ENCODE measurements at places on chromosomes 2 and 18.

DNA sequence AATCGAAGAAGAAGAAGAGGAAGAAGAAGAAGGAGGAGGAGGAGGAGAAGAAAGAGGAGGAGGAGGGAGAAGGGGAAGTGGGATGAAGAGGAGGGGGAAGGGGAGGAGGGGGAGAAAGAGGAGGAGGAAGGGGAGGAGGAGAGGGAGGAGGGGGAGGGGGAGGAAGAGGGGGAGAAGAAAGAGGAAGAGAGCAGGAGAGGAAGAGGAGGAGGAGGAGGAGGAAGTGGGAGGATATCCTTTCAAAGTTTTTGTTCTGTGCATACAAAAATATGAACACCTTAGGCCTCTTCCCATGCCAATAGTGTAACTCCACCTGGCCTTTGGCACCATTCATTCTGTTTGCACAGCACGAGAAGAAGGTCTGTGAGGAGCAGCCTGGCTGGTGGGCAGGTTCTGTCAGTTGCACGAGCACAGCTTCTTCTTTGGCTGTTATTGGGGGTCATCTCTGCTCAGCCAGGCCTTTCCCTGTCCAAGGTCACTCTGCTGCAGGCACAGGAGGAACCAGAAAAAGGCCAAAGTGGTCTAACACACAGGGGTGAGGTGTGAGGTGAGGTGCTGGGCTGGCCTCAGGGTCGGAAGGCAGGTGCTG lies 25.8 kb upstream of the PLB1 start:
- DNase-seq: no peak

DNA sequence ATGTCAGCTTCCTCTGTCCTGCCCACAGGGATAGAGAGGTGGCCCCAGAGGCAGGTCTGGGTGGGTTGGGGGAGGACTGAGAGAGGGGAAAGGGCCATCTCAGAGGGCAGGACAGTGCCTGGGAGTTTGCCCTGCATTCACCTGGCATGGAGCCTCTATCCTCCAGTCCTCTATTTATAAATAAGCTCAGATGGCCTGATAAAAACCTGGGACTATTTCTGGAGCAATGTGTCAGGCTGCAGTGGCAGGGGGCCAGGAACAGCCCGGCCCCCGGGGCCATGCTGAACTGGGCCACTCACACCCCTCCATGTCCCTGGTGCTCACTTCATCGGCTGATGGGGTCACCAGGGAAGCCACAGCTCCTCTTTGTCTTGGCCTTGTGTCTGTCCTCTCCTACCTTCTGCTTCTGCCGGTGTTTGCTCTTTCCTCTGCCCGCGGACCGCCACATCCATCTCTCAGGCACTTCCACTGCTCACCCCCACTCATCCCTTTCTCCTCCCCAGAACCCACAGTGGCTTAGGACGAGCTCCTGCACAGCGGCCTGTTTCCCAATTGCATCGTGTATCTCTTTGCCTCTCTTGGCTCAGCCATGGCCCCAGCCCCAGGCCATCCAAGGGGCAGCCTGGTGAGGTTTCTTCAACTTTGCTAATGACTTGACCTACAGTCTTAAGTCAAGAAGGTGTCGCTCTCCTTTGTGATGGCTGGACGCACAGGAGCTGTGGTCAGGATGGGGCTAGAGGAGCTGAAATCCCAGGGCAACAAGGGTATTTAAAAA lies 38.8 kb downstream of the SCTR start:
- no peak for DNase-seq

- DNase-seq: no peak
Observed at GRCh38 chr2:173235947-173236803, 118.5 kb upstream of the CDCA7 start.

- no peak for DNase-seq
Observed at GRCh38 chr2:241157841-241158545, 7.7 kb downstream of the PPP1R7 start.

DNA sequence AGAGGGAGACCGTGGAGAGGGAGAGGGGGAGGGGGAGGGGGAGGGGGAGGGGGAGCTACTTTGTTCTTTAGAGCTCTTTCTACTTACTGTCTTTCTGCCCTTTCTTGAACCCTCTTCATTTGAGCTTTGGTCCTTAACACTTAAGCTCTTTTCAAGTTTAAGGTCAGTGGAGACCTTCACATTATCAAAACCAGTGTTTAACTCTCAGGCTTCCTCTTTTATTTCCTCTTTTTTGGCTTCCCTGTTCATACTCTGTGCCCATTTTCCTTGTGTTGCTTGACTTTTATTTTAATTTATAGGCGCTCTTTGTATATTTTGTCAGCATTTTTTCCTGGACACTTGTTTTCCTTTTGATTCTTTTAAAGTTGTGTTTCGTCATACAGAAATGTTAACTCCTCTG lies 37.1 kb downstream of the ACSL3 start:
- DNase-seq: no peak

DNA sequence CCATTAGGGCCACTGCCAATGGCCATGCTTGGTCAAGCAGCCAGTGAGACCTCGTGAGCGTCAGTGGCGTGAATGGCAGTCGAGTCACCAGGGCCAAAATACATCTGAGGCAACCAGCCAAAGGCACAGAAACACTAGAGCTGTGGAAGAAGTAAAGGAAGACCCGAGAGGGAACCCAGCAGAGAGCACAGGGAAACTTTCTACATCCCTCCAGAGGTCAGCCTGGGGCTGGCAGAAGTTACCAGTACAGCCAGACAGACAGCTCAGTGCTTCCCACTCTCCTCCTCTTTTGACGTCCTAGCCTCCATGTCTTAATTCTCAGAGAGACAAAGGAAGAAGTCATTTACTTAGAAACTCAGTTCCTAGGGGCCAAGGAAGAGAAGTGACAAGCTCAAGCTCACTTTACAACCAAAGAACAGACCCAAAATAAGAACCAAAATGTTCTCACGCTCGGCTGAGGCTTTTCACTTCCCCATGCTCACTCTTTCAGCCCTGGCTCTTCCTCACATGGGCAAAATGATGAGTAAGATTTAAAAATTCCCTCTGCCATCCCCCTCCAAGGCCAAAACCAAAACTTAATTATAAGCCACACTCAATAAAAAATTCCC lies 8.7 kb downstream of the CYRIA start:
- no peak for DNase-seq

GRCh38 chr2:238704471-238705225 lies 143.2 kb upstream of the TWIST2 start:
- no peak for DNase-seq

DNA sequence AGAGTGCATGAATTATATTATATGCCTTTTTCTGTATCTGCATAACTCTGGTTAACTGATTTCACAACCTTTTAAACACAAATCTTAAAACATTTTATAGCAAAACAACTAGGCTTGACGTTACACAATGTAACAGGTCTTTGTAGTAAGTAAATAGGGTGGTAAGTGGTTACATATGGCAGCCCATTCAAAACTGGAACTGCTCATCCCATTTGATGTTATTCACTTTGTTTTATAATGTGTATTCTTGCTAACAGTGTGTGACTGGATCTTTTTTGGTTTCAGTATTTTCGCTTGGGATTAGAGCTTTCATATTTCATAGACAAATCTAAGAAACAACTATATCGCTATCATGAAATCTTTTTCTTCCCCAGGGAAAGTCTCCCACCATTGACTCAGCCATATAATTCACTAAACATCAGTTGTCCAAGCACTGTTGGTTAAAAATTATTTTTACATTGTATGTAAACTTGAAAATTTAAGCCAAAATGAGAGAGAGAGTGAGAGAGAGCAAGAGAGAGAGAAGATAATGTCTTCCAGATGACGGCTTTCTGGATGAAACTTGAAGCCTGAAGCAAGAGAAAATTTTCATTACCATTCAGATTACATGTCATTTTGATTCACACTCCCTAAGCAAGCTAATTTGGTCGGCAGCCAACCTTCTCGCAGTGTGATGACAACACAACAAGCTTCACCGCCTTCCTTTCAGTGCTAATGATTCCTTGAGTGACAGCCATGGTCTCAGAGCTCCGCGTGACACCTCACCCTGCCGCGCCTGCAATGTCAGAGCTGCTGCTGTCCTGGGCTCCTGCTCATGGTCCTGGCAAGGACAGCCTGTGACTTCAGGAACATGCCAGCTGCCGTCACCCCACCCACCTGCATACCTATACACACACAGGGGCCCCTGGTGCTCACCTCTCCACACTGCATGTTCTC lies 946.9 kb upstream of the SOX11 start:
- DNase-seq: no peak

DNA sequence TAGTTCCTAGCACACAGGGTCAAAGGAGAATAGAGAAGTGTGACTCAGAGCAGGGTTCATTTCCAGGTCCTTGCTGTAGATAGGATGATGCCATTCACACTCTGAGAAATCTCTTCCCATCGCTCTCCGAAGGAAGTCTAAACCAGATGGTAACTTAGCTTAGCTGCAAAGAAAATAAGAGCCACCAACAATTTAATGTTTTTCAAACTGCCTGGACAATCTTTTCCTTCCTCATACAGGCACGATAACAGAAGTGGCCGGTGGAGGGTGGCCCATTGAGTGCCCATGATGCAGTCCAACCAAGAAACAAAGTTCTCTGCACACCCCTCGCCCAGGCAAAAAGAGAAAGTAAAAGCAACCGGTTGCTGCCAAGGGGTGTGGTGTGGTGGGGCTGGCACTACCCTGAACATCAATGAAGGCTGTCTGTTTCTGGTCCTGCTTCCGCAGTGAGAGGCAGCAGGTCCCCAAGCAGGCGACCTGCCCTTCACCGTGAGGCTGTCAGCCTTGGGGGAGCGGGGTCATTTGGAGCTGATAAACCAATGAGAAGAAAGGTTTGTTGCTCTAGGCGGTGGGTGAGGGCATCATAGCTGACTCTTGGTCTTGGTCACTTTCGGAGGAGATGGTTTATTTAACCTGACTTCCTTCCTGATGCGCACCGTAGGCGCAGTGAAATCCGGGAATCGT lies 105.6 kb upstream of the CD302 start:
- peak; percentile 41 for DNase-seq

DNA sequence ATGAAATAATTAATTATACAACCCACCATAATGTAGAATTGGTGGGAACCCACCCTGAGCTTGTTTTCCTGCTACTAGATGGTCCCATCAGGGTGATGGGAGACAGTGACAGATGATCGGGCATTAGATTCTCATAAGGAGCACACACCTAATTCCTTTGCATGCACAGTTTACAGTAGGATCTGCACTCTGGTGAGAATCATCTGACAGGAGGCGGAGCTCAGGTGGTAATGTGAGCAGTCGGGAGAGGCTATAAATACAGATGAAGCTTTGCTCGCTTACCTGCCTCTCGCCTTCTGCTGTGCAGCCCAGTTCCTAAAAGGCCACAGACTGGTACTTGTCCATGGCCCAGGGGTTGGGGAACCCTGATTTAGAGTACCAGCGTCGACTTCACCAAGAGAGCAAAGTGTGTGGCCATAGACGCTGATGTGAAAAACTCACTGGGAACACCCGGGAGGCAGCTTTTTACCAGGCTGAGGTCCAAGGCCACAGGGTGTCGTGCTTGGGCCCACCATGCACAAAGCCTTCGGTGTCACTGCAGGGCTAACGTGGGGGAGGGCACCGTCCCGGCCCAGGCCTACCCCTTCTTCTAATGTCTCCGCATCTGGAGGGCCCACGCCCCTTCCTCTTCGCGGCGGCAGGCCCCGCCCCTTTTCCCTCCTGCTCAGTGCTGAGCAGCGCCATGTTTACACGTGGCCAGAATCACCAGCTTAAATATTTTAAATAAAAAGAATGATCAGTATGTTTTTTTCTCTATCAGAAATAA lies 296.8 kb upstream of the HDAC4 start:
- no peak for DNase-seq

- no peak for DNase-seq
Observed at GRCh38 chr2:130328710-130329109, 14.0 kb upstream of the IMP4 start.

DNA sequence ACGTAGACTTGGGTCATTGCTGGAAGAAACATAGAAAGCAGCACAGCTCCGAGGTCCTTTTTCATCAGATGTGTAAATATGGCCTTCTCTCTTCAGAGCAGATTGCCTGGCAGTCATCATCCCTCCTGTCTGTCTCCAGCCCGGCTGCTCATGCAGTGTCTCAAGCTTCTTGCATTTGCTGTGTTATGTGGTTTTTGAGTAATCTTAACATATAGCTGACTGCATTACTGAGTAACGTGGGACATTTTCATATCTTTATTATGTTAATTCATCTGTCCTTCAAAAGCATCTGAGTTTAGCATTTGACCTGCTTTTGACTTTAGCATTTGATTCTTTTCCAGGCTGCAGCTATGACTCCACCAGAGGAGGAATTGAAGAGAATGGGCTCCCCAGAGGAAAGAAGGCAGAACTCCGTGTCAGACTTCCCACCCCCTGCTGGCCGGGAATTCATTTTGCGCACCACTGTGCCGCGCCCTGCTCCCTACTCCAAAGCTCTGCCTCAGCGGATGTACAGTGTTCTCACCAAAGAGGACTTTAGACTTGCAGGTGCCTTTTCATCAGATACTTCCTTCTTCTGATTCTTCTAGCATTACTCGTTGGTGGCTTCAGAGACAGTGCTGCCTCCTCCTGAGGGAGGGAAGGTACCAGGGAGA lies 116.2 kb downstream of the RAB3GAP1 start:
- DNase-seq: no peak
